ENCODE measurements at places on chromosomes 1 and 21.

DNA sequence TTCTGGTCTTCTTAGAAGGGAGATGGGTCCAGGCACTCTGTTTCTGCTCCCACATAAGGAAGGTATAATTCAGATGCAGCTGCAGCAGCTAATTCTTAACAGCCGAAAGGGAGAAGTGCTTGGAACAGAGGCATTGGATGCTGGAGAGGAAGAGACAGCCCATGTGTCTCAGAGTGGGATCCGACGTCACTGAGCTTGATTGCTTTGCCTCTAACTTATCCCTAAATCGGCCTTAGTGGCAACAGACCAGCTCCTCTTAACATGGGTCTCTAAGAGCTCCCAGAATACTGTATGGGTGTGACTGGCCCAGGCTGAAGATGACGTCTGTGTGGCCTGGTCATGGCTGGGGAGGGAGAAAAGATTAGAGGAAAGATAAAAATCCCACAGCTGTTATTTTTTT lies 40.7 kb upstream of the KCND3 start:
- DNase-seq: no peak

GRCh38 chr1:35692317-35692716 lies 26.4 kb downstream of the C1orf216 start:
- peak; percentile 8 for DNase-seq

DNA sequence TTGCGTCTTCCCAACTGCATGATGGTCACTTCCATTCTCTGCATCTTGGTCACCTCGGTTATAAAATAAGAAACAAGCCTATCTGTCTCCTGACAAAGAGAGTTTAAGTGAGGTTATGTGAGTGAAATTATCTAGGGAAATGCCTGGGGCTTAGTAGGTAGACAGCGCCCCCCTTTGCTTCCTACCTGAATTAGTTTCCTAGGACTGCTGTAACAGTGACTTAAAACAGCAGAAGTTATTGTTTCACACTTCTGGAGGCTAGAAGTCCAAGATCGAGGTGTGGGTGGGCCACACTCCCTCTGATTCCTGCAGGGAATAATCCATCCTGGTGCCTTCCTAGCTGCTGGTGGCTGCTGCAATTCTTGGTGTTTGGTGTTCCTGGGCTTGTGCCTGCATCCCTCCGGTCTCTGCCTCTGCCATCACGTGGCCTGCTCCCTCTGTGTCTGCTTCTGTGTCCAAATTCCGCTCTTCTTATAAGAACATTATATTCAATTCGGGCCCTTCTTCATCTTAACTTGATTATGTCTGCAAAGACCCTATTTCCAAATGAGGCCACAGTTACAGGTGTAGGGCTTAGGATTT lies 92.6 kb downstream of the IGSF21 start:
- peak; percentile 2 for DNase-seq

GRCh38 chr1:7076572-7076971 lies 291.3 kb downstream of the CAMTA1 start:
- DNase-seq: no peak

GRCh38 chr21:44304877-44305293 lies 5.0 kb downstream of the PFKL start:
- peak; percentile 52 for DNase-seq

- DNase-seq: no peak
Observed at GRCh38 chr1:219099307-219099706, 74.4 kb upstream of the LYPLAL1 start.

GRCh38 chr1:19013826-19014548 lies 57.5 kb upstream of the IFFO2 start:
- no peak for DNase-seq

GRCh38 chr1:111199881-111200801 lies at the start of gene DENND2D:
Gene DENND2D (minus strand): TSS chr1:111200646. CDS start chr1:111200459, 187 bp downstream.
- peak; percentile 32 for DNase-seq

DNA sequence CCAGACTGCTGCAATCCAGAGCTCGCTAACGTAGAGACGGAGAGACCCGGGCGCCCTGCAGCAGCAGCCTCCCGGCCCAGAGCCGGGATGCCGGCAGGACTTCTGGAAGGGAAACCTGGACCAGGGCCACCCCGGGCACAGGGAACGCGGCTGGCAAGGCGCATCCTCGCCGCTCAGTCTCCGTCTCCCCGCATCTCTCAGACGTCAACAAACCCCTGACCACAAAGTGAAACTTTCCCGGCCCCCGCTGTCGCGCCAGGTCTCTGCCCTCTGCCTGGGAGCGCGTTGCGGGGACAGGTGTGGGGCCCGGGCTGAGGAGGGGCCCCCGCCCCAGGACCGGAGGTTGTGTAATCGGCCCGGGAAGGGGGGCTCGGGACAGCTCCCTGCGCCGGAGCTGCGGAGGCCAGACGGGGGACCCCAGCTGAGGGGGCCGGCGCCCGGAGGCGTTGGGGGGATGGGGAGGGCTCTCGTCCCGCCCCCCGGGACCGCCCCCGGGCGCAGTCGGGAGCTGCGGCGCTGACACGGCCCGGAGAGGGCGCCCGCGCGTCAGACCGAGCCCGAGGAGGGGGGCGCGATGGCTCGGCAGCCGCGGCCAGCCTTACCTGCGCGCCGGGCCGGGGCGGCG lies 116.6 kb upstream of the HIVEP3 start:
- DNase-seq: peak; percentile 82

GRCh38 chr1:200329208-200329882 lies 80.5 kb downstream of the ZNF281 start:
- DNase-seq: no peak

DNA sequence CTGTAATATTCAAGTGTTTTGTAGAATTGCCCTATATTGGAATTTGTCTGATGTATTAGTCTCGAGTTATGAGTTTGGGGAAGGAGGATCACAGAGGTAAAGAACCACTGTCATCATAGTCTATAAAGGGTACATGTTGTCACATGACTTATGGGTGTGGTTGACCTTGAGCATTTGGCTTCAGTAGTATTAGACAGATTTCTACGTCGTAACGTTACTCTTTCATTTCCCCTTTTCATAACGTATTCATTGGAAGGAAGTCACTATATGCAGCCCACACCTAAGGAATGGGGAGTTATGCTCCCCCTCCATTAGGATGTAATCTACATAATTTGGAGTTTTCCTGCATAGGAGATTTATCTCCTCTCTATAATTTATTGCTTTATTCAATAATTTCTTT lies 110.1 kb upstream of the VAV3 start:
- peak; percentile 40 for DNase-seq

DNA sequence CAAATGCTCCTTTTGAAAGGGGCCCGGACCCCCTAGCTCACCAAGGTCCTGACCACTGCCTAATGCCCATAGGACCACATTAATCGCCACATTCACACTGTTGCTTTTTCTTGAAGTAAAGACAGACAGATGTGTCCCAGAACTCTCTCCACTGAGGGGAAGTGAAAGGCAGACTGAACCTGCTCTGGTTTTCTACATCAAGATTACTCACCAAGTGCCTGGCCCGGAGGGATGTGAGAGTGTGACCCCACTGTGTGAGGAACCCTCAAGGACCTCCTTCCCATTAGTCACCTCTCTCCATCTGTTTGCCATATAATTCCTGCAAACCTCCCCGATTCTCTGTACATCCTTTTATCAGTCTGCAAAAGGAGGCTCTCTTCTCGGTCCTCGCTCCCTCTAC lies 381.5 kb downstream of the OMA1 start:
- DNase-seq: no peak

DNA sequence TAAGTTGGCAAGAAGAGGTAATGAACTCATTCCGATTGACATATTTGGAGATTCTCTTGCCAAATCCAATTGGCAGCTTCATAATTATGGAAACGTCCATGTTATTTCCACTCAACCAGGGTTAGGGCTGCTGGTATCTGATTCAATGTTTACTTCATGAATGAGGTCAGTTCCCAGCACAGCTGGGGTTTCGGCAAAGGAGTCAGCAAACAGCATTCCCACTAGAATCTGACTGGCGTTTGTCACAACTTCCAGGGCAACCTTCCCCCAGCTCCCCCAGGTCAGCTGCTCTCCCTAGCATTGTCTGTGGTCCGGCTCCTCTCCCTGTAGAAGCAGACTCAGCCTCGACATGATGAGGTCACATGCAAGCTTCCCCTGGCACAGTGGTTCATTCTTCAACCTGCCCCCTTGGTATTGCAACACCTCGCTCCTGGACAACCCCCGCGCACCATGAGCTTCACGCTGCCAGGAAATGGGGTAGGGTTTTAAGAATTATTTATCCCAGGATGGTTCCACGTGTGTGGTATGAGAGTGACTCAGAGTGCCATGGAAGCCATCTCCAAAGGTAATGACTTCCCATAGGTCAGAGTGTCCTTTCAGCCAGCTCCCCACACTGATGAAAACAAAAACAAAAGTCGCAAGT lies 100.7 kb upstream of the SLC25A33 start:
- DNase-seq: no peak

DNA sequence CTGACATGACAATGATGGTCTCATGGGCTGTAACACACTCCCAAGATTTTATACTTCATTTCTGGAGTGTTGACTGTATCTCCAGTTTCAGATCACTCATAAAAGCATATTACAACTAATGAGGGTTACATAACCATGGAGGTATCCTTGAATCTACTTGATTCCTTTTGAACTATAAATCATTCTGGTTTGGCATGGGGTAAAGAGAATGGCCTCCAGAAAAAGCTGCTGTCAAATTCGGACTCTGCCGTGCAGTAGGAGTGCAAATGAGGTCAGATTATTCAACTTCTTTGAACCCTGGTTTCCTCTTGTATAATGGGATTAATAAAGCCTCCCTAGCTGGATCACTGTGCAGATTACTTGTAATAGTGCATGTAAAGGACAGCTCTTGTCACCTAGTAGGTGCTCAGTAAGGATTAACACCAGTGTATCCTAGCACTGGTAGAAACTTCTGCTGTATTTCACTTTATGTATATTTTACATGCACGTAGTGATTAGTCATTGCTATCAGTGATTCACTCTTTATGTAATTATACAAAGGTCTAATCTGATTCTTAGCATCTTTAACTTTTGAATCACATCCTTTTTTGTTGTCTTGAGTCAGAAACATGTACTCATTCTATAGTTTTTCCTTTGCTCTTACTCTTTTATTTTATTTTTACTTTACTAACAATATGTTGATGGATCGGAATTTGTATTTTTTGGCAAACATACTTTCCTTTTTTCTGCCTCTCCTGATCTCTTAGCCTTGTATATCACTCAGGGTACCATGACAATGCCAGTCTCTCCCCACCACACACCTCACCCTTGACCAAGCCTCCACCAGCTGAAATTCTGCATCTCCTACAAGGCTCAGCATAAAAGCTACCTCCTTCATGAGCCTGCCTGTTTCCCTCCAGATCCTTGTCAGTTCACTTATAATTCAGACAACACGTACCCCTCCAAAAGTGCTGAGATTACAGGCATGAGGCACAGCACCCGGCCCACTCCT lies 3.2 kb downstream of the LRRC8C start:
- no peak for DNase-seq

DNA sequence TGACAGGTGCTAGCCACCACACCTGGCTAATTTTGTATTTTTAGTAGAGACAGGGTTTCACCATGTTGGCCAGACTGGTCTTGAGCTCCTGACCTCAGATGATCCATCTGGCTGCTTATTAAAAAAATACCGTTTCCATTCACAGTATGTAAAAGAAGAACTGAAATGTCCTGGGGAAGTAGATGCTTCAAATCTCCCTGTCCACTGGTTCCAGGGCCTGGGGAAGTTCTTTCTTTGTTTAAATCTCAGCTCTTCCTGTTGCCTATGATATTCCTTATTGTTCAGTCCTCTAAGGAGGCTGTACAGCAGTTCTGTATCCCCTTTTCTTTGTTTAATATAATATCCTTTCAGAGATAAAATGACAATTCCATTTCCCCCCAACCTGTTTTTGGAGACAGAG lies 47.4 kb downstream of the ZMYM1 start:
- no peak for DNase-seq

- no peak for DNase-seq
Observed at GRCh38 chr1:230693777-230694176, 20.1 kb downstream of the AGT start.

DNA sequence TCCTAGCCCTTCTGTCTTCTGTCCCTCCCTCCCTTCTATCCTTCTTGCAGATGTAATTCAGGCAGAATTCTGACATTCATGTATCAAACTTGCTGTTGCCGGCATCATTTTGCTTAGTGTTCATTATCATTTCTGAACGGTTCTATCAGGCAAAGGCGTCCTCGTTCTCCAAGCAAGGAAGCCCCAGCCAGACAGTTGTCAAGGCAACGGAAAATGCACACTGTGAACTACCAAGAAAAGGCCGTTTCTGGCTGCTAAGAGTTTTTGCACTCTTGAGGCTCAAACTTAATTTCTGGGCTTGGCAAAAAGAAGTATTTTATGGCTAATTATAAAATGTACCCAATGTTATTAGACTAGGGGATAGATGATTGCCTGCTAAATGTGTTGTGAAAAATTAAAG lies 164.7 kb upstream of the KCNJ15 start:
- no peak for DNase-seq

GRCh38 chr1:39332828-39333227 lies 128.3 kb downstream of the MACF1 start:
- no peak for DNase-seq

GRCh38 chr1:226712742-226713419 lies 26.2 kb downstream of the ITPKB start:
- no peak for DNase-seq

- no peak for DNase-seq
Observed at GRCh38 chr1:94738371-94738770, 81.8 kb upstream of the SLC44A3 start.

GRCh38 chr1:21520899-21521716 lies 11.9 kb downstream of the ALPL start:
- no peak for DNase-seq

Data from OCI-M1 (cell line).